ENCODE measurements at places on chromosomes 11 and 22.

GRCh38 chr11:129434641-129435498, 59.2 kb downstream of the BARX2 start:
- no peak for DNase-seq

- no peak for DNase-seq
Measured at GRCh38 chr11:120775986-120776951, 247.6 kb upstream of the TBCEL start.

GRCh38 chr11:115065830-115066664, 387.7 kb downstream of the NXPE2 start:
- DNase-seq = no peak

DNA sequence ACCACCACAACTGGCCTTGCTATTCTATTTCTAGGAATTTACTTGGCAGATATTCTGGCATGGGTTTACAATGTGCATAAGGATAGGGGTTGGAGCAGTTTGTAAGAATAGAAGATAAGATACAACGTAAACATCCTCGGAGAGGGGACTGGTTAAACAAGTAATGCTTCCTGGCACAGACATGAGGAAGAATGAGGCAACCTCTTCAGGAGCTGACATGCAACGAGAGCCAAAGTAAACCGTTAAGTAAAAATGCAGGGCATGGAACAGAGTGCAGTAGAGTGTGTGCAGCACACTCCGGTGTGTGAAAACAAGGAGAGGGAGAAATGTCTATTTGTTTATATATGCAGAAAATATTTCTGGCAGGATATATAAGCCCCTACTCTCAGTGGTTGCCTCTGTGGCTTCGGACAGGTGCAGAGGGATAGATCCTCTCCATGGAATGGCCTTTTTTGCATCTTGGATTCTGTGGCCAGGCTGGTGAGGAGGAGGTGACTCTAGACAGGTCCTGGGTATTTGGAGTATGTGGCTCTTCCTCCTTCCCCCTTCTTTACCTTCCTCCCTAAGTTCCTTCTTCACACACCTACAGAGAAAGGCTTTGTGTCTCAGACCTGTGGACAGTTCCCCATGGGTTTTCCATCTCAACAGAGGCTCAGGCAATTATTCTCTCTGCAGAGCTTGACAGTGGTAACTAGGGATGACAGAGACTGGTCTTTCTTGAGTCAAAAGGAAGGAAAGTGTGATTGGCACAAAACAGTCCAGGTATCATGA, 2.5 kb downstream of the RAB36 start:
- peak; percentile 64 for DNase-seq

GRCh38 chr22:24434471-24435322, 7.3 kb downstream of the ADORA2A start:
- DNase-seq = peak; percentile 51

DNA sequence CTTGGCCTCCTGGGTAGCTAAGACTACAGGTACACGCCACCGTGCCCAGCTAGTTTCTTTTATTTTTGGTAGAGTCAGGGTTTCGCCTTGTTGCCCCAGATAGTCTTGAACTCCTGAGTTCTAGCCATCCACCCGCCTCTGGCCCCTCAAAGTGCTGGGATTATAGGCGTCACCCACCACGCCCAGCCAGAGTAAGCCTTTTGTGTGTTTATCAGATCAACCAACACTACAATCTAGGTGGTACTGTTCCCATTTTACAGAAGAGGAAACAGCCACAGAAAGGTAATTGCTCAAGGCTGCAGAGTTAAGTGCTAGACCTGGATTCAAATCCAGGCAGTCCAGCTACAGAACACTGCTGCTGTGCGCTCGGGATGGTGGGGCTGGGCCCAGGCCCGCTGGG, 3.1 kb downstream of the TOMM22 start:
- no peak for DNase-seq

DNA sequence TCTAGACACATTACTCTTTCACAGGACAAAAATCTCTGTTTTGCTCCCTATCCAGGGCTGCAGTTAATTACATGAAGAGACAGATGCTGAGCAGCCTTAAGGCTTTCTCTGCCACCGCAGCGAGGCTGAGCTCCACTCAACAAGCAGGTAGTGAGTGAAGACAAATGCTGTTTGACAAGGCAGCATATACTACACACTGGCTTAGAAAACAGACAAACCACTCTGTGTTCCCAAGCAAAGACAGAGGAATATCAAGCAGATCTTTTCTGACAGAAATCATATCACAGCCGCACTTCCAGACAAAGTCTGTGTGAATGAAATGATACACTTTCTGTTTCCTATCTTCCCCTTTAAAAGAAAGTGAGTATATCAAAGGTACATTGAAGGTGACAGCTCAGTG, 368.1 kb downstream of the DCDC1 start:
- no peak for DNase-seq

DNA sequence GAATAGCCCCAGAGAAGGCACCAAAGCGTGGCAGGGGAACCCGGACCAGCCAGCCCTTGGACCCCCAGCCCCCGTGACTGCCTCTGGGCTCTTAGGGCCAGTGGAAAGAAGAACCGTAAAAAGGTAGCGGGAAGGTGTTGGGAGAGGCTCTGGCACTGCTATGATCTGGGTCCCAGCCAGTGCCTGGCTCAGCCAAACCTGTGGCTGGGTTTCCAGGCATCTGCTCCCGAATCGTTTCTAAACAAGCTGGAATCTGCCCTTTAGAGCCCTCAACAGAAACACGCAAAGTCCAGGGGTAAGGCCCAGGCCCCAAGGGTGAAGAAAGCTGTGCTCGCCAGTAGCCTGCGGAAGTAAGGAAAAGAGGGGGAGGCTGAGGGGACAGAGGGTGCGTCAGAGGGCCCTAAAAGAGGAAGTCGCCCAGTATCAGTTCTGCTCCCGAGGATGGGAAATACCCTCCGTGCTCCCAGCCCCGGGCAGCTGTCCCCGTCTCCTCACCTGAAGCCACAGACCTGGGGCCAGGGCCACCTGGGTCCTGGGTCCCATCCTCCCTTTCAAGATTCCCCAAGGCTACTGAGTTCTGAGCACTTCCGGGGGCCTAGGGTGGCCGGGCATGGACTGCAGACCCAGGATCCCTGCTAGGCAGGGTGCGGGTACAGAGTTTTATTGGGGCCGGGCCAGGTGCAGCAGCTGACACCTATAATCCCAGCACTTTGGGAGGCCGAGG, 24.7 kb downstream of the IL10RA start:
- peak; percentile 42 for DNase-seq

GRCh38 chr22:48053486-48053885, 1291.0 kb downstream of the TBC1D22A start:
- no peak for DNase-seq

GRCh38 chr11:133946541-133947318, 10.0 kb downstream of the IGSF9B start:
- no peak for DNase-seq

GRCh38 chr11:8205566-8205965, 36.7 kb upstream of the RIC3 start:
- no peak for DNase-seq

GRCh38 chr11:70493891-70494290, 95.6 kb downstream of the CTTN start:
- DNase-seq = no peak

DNA sequence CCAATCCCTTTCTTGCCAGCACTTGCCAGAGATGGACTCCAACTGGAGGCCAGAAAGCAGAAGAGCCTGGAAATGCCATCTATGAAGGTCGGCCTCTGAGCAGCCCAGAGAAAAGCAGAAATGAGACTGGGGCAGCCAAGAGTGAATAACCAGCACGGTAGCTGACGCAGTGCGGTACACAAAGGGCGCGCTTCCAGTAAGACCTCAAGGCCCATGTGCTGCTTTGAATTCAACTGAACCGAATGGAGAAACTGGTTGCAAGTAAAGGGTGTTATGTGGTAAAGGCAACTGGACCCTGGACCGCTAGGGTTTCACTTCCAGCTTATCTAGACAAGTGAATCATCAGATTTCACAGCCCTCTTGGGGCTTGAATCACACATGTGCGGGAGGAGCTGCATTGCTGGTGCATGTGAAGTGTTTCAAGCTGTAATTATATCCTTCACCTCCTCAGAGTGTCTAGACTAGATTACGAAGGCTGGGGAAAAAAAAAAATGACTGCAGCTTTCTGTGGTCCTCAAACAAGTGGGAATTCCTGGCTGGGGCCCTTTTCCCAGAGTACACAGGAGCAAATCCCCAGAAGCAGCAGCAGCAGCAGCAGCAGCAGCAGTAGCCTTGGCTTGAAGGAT, 128.9 kb downstream of the CCDC34 start:
- peak; percentile 87 for DNase-seq

Measured in large intestine (tissue), 12 donors.